DND-41 (cell line): ENCODE measurements at places on chromosomes 2 and 18.

GRCh38 chr2:7437141-7437540 lies 519.9 kb downstream of the RNF144A start:
- DNase-seq = no peak

GRCh38 chr2:141496810-141497209 lies 634.0 kb downstream of the LRP1B start:
- no peak for DNase-seq

- no peak for DNase-seq
These were observed 116.5 kb downstream of the CSRNP3 start for GRCh38 chr2:165586019-165586418.

- no peak for DNase-seq
These were observed 186.7 kb downstream of the CTIF start for GRCh38 chr18:48725562-48725961.

DNA sequence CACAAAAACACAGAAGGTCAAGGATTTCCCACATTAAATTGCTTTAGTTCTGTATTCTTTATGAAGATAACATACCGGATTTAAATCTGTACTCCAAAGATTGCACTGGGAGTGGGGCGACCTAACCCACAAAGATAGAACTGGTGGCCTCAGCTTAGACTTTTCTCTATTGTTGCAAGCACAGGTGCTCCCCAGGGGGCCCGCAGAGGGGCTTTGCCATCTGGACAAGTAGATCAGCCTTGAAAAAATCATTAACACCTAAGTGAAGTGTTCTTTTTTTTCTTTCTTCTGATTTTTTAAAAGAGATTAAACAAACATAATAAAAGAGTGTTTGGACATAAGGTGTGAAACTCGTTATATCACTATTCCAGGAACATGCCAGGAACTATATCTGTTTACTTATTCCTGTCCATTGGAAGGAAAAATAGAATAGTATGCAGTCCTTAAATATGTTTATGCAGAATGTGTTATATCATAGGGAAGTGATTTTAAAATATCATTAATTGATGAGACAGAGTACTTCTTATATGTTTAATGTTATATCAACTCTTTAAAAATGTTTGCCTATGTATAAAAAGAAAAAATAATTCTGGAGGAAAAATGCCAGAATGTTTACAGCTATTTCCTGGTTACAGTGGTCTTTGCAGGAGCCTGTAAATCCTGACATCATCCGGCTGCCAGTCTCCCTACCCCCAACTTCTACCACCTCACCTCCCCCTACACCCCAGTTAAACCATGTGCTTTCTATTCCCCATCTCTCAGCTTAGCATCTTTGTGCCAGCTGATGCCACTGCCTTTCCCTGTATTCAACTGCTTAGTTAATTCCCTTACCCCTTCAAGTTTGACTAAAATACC lies 679.2 kb downstream of the CNTNAP5 start:
- no peak for DNase-seq

DNA sequence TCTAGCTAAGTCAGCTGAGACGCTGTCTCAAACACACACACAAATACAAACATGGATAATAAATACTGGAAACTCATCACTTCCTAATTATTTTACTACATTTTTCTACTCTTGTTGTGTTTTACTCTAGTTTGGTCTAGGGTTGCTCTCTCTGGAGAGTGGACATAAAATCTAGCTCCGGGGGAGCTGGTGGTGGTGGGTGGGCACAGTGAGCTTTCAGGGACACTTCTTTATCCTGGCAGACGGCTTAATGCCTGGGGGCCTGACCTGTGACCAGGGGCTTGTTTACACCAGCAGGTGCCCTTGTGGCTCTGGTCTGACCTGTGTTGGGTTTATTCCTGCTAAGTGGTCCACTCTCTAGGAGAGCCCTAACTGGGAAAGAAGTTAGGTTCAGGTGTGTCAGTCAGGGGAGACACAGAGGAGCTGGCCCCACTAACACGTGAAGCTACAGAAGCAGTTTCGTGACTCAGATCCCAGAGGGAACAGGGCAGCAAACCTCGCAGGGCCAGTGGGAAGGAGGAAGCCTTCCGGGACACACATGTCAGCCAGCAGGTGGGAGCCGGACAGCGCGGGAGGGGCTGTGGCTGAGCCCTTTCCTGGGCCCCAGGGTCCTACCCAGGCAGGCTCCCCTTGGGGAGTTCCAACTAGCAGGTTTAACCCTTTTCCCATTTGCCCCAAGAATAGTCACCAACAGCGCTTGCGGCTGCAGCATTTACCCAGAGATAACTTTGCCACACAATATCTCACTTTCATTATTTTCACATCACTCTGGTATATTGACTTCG lies 22.5 kb upstream of the BOK start:
- no peak for DNase-seq

- DNase-seq = no peak
These were observed 73.4 kb upstream of the CHAC2 start for GRCh38 chr2:53694096-53694771.

- DNase-seq = peak; percentile 39
These were observed 122.6 kb upstream of the EPAS1 start for GRCh38 chr2:46174345-46175170.

DNA sequence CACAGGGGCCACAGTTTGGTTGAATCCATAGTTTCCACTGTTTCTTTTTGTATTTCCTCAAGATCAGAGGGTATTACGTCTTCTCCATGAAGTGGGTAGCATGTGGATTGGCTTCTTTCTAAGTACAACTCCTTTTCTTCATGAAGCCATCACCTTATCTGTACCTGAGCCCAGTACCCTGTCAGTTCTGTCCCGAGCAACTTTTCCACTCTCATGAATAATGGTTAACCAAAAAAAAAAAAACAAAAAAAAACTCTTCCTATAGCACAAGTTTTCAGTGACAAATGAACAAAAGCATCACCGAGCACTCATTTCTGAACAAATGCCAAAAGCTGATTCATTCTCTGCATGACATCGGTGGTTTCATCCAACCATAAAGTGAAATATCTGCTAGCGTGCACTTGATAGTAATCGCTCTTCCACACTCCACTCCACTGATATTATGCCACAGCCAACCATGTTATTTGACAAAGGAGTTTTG lies 53.0 kb upstream of the CCDC150 start:
- no peak for DNase-seq

- DNase-seq = no peak
These were observed 343.5 kb upstream of the FANCL start for GRCh38 chr2:58584606-58585118.

DNA sequence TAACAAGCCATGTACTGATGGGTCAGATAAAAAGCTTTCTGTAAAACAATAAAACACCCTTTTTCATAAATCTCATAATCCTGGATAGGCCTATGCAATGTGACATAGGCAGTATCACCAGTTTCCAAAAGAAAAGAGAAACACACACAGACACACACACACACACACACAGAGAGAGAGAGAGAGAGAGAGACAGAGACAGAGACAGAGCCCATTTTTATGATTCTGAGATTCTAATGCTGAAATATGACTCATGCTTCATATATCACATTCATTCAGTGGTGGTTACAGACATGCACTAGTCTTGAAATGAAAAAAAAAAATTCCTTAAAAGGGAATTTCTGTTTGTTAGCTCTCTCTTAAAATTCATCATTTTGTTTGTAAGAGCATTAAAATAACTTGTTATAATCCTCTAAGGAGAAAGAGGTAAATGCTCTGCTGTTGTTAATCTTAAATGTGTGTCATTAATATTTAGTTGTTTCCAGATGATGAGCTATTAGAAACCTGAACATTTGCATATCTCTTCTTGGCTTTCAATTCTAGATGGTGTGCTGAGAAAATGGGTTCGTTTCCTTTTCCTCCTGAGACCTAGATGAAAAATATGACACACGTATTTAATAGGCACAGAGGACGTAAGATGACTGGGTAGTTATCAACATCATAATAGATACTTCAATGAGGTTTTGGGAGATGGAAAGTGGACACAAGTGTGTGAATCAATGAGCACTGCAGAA lies 1598.7 kb upstream of the ACVR2A start:
- no peak for DNase-seq

DNA sequence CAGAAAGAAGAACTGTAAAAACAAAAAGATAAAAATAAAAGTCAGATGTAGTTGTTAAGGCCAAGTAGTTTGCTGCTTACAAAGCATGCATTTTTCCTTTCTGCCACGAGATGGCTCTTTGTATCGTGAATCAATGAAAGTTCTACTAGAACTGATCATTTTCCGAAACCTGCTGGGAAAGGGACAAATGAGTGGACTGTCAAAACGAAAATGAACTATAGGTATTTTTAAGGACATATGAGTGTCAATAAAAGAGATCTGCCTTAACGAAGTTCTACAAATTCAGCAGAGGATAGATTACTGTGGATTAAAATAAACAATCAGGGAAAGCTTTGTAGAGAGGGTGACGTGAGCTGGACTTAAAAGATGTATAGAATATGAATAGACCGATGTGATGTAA lies 15.0 kb upstream of the ELOA2 start:
- peak; percentile 16 for DNase-seq

- no peak for DNase-seq
These were observed 13.3 kb downstream of the PROC start for GRCh38 chr2:127431408-127432023.

DNA sequence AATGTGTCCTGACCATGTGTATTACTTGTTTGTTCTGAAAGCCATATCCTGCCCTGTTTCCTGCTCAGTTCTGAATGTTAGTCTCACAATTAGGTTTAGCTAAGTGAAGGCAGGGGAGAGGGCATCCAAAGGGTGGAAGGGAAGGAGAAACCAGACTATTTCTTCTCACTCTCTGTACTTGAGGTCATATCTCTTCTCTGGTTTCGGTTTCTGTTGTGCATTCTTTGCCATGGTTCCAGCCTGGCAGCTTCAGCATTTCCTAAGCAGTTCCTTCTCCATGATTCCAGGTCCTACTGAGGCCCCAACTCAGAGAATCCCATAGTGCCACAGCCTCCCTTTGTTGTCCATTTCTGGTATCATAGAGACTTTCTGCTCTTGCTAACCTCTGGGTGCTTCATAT lies 40.3 kb upstream of the HNMT start:
- no peak for DNase-seq

GRCh38 chr2:13537771-13538349 lies 821.1 kb downstream of the TRIB2 start:
- DNase-seq = no peak

GRCh38 chr2:28268386-28268785 lies 124.3 kb upstream of the FOSL2 start:
- DNase-seq = no peak

GRCh38 chr2:205659922-205660321 lies 22.4 kb upstream of the NRP2 start:
- DNase-seq = no peak

DNA sequence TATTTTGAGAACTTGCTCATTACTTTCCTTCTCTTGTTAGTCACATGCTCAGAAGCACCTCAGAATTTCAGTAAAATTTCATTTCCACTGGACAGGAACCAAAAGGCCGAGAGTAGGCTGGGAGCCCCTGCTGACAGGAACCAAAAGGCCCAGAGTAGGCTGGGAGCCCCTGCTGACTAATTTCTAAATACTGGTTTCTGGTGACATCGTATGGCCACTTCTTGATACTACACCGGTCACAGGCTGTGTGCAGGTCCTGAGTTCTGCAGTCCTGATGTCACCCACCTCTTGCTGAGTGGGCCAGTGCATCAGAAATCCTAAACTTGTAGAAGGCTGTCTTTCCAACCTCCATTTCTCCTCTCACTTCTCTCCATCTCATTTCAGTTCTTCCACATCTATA lies 17.7 kb upstream of the EN1 start:
- peak; percentile 37 for DNase-seq

DNA sequence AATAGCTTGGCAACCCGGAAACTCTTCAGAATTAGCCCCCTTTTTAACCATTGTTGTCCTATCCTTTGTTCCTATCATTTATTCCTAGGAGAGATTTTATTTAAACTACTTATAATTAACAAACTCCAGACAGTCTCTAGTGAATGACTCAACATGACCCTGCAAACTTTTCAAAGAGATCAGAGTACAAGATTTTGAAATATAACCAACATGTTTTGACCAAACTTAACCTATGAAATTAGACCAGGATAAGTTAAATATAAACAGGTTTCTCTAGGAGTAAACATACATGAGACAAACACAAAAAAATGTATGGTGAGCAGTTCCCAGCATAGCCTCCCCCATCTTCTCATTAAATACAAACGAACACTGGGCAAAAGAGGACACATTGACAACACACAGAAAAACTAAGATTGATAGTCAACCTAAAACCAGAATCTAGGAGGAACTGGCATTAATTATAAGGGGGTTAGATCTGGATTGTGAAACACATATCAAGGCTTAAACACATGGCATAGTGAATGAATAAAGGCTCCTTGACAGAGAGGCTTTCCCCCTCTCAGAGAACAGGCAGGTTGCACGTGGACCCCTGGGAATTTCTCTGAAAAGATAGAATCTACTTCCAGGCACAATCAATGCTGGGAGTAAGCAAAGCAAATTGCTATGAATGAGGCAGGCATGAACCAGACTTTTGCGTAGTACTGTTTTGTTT lies 284.1 kb downstream of the IRS1 start:
- no peak for DNase-seq

DNA sequence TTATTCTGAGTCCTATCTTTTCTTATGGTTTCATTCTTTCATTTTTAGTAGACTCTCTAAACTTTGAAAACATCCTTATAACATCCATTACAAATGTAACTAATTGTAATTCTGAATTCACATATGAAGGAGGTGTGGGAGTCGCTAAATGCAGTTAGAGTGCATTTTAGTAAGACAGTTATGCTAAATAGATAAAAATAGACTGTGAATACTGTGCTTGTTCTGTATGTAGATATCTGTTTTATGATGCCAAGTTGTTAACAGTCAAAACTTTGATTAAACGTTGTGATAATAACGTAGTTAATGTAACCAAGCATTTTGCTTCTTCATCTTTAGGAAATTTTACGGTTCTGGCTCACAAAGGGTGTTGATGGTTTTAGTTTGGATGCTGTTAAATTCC lies 24.4 kb downstream of the SLC3A1 start:
- no peak for DNase-seq

DNA sequence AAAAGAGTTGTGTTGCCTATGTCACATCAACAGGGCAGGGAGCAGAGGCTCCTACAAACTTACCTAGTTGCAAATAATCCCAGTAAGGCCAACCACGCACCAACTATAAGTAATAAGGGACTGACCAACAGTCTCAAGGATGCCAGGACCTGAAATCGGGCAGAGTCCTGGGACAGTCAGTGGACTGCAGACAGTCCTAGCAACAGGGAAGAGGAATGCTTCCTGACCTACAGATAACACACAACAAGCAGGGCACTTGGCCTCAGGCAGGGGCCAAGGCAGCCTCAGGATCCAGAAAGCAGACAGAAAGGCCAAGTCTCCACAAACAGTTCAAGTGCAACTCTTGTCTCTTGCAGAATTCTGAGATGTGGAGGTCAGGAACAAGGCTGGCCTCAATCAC lies 56.2 kb downstream of the GALNT14 start:
- no peak for DNase-seq

GRCh38 chr2:196176142-196176738 lies 4.9 kb upstream of the STK17B start:
- DNase-seq = peak; percentile 96

GRCh38 chr2:157940024-157940423 lies 63.9 kb upstream of the ACVR1 start:
- no peak for DNase-seq

DNA sequence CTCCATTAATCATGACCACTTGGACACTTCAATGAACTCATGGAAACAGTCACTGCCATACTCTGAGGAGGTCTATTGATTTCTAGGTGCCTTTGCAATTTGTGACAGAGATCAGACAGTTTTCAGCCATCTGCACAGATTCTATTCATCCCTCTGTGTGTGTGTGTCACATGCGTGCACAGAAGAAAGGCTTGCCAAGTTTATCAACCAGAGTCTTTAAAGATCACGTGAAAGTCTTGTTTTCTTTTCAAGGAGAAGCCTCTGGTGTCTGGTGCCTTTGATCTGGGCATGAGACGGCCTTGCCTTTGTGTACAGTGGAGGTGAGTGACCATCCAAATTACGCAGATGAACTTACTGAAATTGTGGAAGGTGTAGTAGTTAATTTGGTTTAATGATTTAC lies 164.2 kb downstream of the VAPA start:
- DNase-seq = no peak
